ENCODE measurements at places on chromosomes 3 and 15.

- DNase-seq, result no peak
These were observed 70.3 kb downstream of the NUP210 start for GRCh38 chr3:13349823-13350222.

- DNase-seq, result no peak
These were observed 130.1 kb upstream of the RARB start for GRCh38 chr3:25297667-25298585.

DNA sequence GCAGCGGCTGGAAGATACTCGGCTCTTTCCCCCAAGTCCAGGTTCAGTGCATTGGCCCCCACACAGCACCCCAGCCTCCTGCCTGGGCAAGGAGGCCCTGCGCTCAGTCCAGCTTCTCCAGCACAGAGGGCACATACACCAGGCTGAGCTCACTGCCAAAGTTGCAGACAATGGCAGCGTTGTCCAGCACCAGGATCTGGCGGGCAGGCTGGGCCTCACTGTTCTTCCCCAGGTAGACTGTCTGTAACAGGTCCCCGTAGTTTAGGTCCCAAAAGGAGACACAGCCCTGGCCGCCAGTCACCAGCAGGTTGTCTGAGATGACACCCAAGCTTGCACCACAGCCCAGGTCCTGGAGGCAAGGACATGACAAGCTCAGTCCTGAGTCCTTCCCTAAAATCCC lies 32.9 kb downstream of the PTPN23 start:
- DNase-seq, result no peak

- no peak for DNase-seq
These were observed 121.9 kb upstream of the STAC start for GRCh38 chr3:36258421-36258820.

DNA sequence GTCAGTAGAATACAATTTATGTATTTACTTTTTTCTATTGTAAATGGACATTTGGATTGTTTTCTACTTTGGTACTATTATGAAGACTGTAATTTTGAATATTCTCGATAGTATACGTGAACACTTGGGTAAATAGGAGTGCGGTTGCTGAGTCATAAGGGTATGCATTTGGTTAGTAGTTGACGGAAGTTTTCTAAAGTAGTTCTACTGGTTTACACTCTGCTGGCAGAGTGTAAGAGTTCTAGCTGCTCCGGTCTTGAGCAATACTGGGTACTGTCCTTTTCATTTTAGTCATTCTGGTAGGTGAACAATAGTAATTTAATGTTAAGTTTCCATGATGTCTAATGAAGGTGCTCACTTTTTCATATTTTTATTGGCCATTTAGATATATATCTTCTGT lies 70.0 kb downstream of the MEF2A start:
- DNase-seq, result no peak

DNA sequence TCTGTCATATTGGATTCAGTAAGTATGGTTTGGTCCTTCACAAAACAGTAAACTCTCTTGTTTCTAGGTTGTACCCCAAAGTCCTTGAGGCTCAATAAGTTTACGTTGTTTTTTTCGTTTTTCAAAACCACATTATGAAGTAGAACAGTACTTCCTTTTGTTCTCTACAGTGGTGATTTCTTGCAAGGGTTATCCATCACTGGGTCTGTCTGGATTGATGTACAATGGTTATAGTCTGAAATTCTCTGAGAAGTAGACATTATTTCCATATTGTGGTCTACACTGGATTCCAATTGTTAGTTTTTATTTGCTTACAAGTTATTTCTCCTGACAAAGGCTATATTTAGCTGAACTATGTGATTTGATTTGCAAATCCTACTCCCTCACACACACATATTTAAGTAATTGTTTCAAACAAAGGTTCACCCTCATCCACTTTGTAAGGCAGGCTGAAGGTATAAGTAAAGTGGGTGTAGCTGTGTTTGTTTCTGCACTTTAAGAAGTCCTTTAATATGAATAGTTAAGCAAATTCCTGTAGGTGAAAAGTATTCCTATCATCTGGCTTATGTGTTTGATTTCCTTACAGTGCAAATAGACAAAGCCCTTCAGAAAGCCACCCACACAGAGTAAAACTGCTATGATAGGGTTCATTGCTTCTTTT lies 64.2 kb upstream of the MME start:
- no peak for DNase-seq

GRCh38 chr15:89150762-89151664 lies 62.8 kb downstream of the ABHD2 start:
- DNase-seq, result no peak

- no peak for DNase-seq
These were observed 364.9 kb upstream of the DPPA4 start for GRCh38 chr3:109702252-109702651.

All from hematopoietic multipotent progenitor cell treated with erythropoietin and hydrocortisone succinate and interleukin-3 and kit ligand, for 8 days (in vitro differentiated cells).